ENCODE measurements at places on chromosomes 11 and 22.

GRCh38 chr22:46758867-46759290, 3.6 kb upstream of the TBC1D22A start:
- peak; percentile 48 for DNase-seq

DNA sequence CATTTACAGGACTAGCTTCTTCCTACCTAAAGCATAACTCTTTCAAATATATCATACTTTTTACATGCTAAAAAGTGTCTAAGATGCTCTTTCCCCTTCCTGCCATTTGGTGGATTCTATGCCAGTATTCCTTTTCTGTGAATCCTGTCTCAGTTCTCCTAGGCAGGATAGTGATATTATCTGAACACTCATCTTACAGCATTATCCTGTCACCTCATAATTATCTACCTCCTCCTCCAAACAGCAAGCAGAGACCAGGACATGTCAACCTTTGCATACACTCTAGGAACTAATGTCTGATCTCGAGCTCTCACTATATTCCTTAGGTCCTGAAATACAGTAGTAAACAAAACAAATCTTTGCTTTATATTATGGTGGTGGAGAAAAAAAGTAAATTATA, 275.5 kb downstream of the FAM181B start:
- DNase-seq: no peak

GRCh38 chr11:92558323-92558722, 333.7 kb downstream of the FAT3 start:
- DNase-seq: no peak

GRCh38 chr22:25127318-25127717, 72.3 kb upstream of the CRYBB3 start:
- DNase-seq: no peak

GRCh38 chr11:121833970-121834369, 282.0 kb downstream of the BLID start:
- no peak for DNase-seq

DNA sequence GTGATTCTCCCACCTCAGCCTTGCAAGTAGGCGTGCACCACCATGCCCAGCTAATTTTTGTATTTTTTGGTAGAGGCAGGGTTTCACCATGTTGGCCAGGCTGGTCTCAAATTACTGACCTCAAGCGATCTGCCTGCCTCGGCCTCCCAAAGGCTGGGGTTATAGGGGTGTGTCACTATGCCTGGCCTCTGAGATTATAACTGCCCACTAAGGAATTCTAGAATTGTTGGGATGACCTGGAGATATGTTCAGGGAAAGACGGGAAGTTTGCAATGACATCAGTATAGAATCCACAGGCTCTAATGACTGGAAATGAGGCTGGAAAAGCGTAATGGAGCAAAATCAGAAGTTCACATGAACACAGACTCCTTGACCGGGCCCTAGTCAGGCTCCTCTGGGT, 62.2 kb downstream of the CLMP start:
- DNase-seq: no peak

DNA sequence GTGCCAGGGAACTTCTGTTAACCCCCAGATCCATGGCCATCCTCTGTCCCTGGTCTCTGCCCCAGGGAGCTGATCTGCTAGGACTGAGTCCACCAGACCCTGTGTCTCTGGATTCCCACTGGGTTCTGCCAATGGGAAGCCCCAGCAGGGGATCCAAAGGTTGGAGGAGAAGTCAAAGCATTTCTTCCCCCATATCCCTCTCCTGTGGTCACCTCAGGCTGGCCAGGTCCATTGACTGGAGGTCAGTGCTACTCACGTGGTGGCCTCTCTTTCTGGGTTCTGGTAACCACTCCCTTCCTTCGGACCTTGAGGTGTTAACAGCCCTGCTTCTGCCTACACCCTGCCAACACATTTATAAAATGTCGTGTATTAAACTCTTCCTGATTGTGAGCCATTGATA, 69.7 kb upstream of the NECTIN1 start:
- no peak for DNase-seq

- DNase-seq: no peak
Observed at GRCh38 chr22:48258064-48258701, 1495.7 kb downstream of the TBC1D22A start.

DNA sequence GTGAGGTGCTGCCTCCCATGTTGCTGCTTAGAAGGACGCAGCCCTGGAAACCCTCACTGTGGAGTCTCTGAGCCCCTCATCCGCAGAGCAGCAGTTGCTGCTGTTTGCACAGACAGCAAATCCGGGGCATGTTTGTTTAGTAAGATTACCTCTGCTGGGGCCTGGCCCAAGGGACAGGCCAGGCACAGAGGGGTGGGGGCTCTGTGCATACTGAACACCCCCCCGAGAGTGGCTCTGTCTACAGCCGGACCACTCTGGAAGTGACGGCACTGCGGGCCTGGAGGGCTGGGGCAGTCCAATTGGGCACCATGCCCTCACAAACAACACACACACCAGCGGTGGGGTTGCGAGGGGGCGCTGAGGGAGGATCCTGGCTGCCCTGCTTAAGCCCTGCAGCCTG, 22.9 kb upstream of the CCDC188 start:
- DNase-seq: no peak

- DNase-seq: peak; percentile 22
Observed at GRCh38 chr11:29025001-29025400, 916.8 kb downstream of the METTL15 start.

DNA sequence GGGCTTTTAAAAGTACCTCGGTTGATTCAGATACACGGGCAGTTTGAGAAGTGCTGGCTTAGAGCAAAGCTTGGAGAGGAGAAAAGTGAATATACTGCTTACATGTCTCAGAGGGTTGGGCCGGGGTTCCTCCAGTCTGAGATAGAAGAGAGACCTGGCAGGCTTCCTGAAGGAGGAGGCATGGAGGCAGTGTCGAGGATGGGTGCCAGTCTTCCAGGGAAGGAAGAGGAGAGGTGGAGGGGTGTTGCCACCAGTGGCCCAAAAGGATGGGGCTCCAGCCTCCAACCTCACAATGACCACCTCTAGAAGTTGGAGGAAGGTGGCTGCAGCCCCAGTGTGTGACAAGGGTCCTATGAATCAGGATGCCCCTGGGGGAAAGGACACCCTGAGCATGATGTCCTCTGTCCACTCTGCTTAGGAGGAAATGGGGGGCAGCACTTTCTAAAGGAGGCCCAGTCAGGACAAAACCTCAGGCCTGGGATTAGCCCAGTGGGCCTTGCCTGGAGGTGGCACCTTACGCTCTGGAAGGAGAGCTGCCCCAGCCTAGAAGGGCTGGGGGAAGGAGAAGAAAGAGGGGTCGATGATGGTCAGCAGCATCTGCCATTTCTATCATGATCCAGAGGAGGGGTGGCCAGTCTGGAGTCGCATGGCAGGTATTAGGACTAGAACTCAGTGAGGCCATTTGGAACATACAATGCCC, 65.2 kb downstream of the CD82 start:
- no peak for DNase-seq

DNA sequence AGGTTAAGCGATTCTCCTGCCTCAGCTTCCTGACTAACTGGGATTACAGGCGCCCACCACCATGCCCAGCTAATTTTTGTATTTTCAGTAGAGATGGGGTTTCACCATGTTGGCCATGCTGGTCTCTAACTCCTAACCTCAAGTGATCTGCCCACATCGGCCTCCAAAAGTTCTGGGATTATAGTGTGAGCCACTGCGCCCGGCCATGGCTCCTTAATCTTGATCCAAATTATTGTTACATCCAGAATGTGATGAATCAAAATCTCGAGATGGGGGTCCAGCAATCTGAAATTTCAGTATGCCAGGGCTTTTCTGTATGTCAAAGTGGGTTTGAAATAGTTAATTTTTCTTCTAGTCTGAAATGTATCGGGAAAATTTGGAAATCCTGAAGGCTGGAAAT, 3.7 kb downstream of the RPL27A start:
- no peak for DNase-seq

DNA sequence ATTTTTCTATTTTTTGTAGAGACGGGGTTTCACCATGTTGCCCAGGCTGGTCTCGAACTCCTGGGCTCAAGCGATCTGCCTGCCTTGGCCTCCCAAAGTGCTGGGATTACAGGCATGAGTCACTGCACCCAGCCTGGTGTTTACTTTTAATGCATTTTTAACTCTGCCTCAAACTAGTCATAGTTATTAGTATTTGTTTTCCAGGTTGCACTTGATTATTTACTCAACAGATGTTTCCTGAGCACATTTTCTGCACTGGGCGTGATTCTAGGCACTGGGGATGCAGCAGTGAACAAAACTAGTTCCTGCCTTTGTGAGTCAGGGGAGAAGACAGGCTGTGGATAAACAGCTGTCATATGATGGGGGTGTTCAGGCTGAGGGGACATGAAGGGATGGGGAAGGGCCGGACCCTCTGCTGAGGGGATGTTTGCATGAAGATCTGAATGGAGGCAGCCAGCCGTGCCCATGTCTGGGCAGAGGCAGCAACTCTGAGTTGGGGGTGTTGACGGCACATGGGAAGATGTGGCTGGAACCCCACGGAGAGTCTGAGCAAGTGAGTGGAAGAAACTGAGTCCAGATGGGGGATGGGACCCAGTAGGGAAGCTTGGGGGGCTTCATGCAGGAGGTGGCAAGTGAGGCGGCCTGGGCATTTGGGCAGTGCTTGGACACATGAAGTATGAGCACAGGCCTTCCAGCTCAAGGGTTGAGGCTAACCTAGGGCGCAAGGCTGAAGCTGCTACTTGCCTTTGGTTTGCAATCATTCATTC, 34.4 kb downstream of the MPPED1 start:
- DNase-seq: no peak

GRCh38 chr22:38202437-38203089, 769 bp downstream of the MAFF start:
- DNase-seq: peak; percentile 78

- peak; percentile 72 for DNase-seq
Observed at GRCh38 chr11:109859045-109859724, 234.0 kb upstream of the ZC3H12C start.

GRCh38 chr22:43985532-43985931, 30.3 kb downstream of the SAMM50 start:
- DNase-seq: no peak

DNA sequence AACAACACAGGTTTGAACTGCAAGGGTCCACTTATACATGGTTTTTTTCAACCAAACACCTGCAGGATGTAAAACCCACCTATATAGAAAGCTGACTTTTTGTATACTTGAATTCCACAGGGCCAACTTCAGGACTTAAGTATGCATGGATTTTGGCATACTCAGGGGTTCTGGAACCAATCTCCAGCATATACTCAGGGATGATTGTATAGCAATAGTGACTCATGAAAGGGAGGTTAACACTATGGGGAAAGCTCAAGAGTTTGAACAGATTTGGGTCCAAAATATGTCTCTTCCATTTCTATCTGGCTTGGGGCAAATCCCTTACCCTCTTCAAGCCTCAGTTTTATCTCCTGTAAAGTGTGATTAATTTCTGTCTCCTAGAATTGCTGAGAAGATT, 94.9 kb downstream of the MICAL2 start:
- peak; percentile 84 for DNase-seq

DNA sequence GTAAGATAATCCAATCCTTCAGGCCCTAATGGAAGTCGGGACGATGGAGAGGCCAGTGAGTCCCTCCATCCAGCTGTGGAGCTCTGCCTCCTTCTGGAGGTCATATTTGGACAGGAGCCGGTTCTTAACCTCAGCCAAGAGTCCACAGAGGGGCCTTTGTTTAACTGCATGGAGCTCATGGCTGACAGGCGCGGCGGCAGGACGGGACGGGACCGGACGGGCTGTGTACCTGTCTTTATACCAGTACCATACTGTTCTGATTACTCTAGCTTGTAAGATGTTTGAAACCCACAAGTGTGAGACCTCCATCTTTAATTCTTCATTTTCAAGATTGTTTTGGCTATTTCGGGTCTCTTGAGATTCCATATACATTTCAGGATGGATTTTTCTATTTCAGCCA, 20.2 kb upstream of the SPATA19 start:
- no peak for DNase-seq

- no peak for DNase-seq
Observed at GRCh38 chr22:39598017-39598965, 27.7 kb downstream of the CACNA1I start.

DNA sequence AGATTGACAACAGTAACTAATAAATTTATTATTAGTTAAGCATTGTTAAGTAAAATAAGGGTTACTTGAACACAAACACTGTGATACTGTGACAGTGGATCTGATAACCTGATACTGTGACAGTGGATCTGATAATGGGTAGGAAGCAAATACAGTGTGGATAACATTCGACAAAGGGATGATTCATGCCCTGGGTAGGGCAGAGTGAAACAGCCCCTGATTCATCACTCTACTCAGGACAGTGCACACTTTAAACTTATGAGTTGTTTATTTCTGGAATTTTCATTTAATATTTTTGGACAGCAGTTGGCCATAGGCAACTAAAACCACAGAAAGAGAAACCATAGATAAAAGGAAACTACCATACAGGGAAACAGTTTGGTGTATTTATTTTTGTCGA, 60.8 kb upstream of the CTSC start:
- DNase-seq: peak; percentile 39

DNA sequence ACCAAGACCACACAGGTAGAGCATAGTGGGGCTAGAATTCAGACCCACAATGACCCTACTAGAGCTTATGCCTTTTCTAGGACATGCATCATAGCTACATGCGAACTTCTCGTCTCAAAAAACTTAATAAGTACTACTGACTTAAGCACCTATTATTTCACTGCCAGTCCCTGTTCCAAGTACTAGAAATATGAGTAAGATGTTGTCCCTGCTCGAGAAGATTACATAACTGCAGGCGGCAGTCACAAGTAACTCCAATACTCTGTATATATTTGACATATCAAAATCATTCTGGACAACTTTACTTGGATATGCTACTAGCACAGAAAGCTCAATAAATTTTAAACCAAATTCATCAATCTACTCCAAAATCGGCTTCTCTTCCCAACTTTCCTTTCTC, 235.0 kb downstream of the TTC28 start:
- DNase-seq: no peak

- peak; percentile 35 for DNase-seq
Observed at GRCh38 chr11:33168709-33169200, 7.5 kb upstream of the CSTF3 start.

- DNase-seq: no peak
Observed at GRCh38 chr11:63837739-63838138, 1.2 kb upstream of the MARK2 start.

DNA sequence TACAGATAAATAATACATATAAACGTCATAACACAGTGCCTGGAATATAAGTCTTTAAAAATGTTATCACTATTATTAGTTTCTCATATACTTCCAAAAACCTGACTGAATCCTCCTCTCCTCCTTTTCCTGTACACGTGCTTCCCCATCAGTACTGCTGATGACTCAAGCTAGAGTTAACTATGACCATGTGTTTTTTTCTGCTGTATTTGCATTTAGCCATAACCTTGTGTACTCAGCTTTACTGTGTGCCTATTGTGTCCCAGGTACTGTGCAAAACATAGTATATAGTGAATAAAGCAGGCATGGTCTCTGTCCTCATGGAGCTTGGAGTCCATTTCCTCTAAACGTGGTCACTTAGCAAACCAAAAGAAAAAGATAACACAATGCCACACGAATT, 56.5 kb upstream of the ARHGAP32 start:
- peak; percentile 77 for DNase-seq

DNA sequence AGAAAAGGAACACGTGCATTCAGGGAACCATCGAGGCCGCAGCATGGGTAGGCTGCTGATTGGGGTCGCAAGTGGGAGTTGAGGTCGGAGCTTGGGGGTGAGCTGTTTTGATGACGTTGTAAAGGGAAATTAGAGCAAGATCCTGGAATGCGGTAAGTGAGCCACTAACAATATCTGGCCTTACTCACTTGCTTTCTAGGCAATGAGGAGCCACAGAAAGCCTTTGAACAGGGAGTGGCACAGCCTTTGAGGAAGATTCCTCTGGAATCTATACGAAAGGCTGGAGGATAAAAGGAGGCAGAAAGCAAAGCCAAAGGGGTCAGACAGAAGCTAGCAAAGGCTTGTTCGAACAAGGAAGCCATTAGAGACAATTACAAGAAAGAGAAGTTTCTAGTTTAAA, 197.5 kb downstream of the LARGE1 start:
- DNase-seq: no peak

Measured in fibroblast of skin of abdomen (primary cell).